ENCODE measurements at places on chromosomes 11 and 22. TPM values are rescaled to one million over a fixed set of nuclear protein-coding genes. Genes with fewer than 3 reads are reported as not detected.

Gene MMP10
- total RNA-seq: not detected

GRCh38 chr11:64447831-64448598 is 89.1 kb downstream of the RPS6KA4 start:
- no peaks in the 10 kb centered on the region for H3K27me3 ChIP-seq
- peak overlapping the region; percentile 35 for H3K4me3 ChIP-seq
- DNase-seq: peak; percentile 66
- H3K36me3 ChIP-seq: no peaks in the 10 kb centered on the region
- peak overlapping the region; percentile 50 for H3K27ac ChIP-seq
- peaks cover 18% of the 10 kb centered on the region for H3K4me1 ChIP-seq

- no peak overlapping the region for H3K4me3 ChIP-seq
- no peaks in the 10 kb centered on the region for H3K36me3 ChIP-seq
These were observed 255.1 kb downstream of the DCDC1 start for GRCh38 chr11:31114442-31114841.

- H3K27ac ChIP-seq: no peak overlapping the region
- no peaks in the 10 kb centered on the region for H3K4me1 ChIP-seq
- no peak for DNase-seq
- no peaks in the 10 kb centered on the region for H3K36me3 ChIP-seq
These were observed 28.1 kb downstream of the FGF4 start for GRCh38 chr11:69746752-69747742.

Gene MS4A6E
- total RNA-seq: not detected

GRCh38 chr11:31826536-31827438 is 15.7 kb upstream of the PAX6 start:
- H3K36me3 ChIP-seq: no peaks in the 10 kb centered on the region
- no peak overlapping the region for H3K4me3 ChIP-seq
- H3K4me1 ChIP-seq: peaks cover 5% of the 10 kb centered on the region
- H3K27me3 ChIP-seq: no peaks in the 10 kb centered on the region

Gene OR4A16
- not detected for total RNA-seq

Measured in SJCRH30 (cell line).